Activated CD4-positive, alpha-beta T cell treated with anti-CD3 and anti-CD28 coated beads, Interleukin-2, amount 50 U/mL, for 1 hour (primary cell): ENCODE measurements at places on chromosomes 6 and 20.

GRCh38 chr6:123629258-123629941 lies 7.3 kb downstream of the TRDN start:
- no peak for DNase-seq

- DNase-seq: no peak
These were observed 63.0 kb upstream of the VSTM2L start for GRCh38 chr20:37839955-37840354.

- DNase-seq: no peak
These were observed 27.8 kb downstream of the FOXA2 start for GRCh38 chr20:22556565-22557056.

- DNase-seq: no peak
These were observed 48.0 kb upstream of the PTPRT start for GRCh38 chr20:43237651-43238168.

GRCh38 chr20:59466107-59466815 lies 138.1 kb upstream of the PHACTR3 start:
- no peak for DNase-seq

DNA sequence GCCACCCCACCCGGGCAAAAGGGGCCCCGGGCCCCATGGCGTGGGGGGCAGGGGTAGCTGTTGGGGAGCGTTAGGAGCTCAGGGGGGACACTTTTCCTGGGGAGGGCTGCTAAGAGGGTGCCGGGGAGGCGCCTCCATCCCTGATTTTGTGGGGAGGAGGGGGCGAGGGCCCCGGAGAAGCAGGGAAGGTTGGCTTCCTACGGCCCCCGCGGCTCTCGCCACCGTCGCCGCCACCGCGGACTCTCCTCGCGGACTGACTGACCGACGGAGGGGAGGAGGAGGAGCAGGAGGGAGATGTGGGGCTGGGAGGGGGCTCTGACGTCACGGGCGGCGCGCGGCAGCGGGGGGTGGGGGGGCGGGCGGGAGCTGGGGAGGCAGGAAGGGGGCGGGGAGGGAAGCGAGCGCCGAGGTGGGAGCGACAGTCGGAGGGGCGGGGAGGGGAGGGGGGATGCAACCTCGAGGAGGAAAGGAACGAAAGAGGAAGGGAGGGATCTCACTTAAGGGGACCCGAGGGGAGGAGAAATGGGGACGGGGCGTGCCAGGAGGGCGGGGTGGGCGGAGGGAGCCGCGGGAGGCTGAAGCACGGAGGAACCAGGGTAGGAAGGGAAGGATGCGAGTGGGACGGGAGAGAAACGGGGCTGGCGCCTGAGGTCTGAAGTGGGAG lies 5.1 kb downstream of the GABBR1 start:
- DNase-seq: peak; percentile 34

GRCh38 chr20:4084096-4084495 lies 68.7 kb upstream of the RNF24 start:
- DNase-seq: no peak

- DNase-seq: no peak
These were observed 13.6 kb downstream of the ZNF337 start for GRCh38 chr20:25683050-25683449.

GRCh38 chr6:170424604-170425126 lies 118.1 kb downstream of the FAM120B start:
- DNase-seq: no peak

GRCh38 chr6:143900358-143900757 lies 36.1 kb downstream of the ZC2HC1B start:
- no peak for DNase-seq

DNA sequence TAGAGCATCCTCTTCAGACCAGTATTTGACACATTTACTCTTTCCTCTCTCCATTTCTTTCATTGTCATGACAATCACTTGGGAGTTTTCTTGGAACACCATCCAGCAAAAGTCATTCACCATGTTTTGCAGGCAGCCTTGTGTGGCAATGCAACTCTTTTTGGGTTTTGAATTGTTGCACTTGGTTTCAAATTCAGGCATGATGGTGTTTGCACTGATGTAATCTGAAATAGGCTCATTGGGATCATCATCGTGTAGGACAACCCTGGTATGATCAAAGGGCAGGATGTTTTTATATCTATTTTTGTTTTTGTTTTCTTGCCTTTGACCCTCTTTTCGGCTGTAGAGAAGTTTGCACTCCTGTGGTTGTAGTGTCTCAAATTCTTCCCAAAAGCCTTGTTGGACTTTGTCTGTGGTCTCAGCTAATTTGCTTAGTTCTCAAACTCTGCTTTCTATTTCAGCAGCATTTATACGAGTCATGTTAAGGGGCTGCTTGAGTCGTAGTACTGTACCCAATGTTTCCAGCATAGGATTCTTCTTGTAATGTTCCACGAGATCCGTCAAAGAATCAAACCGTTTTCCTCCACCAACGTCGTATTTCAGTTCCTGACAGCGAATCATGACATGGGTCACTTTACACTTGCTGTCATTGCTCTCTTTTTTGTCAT lies 160.8 kb upstream of the TNFAIP3 start:
- no peak for DNase-seq

DNA sequence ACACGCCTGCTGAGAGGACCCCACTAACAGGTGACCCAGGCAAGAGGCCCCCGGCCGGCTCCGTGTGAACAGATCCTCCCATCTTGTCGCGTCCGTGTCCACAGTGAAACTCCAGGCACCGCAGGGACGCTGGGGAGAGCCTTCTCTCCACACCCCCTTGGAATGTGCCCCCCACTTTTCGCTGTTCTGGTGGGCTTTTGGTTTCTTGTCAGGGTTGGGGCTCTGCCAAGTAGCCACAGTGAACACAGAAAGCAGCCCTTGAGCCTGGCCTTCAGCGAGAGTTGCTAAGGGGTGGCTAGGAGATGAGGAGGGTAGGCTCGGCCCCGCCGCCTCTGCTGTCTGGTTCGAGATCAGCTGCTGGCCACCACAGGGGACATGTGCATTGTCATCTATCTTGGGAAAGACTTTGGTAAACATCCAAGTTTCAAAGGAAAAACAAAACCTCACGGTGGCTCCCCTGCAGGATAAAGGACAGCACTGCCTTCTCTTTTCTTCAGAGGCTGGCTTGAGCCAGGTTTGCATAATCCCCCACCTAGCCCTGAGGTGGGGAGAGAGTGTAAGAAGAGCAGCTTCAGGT lies 22.7 kb downstream of the SYNDIG1 start:
- DNase-seq: no peak

DNA sequence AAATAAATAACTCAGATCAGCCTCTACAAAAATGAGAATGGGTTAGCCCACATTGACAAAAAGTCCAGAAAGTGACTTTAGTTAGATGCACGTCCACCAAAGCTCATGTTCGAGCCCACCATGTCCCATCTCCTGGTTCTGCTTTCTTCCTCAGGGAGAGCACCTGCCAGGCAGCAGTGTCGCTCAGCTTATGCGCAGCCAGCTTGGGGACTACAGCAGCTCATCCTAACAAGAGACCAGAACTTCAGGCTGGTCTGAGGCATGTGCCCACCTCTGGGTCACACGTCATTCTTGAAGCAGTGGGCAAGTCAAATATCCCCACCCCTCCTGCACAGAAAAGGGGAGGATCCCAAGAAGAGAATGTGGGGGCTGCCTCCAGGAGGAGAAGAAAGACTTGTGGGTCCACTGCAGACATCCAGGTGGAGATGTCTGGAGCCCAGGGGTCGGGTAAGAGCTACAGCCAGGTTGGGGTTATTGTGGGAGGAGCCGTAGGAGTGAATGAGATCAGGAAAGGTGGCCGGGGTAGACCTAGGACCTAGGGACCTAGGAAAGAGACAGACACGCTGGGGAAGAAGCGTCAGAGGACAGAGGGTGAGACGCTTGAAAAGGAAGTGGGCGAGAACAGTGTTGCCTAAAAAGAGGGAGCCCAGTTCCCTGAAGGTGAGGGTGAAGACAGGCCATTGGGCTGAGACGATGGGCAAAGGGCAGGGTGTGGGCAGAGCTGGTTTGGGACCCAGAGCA lies 52.5 kb downstream of the SSR1 start:
- no peak for DNase-seq

- no peak for DNase-seq
These were observed 14.1 kb downstream of the MCHR2 start for GRCh38 chr6:99979953-99980352.

GRCh38 chr6:28655164-28655563 lies 129.5 kb downstream of the GPX5 start:
- no peak for DNase-seq

GRCh38 chr6:72374857-72375256 lies 247.0 kb upstream of the KCNQ5 start:
- no peak for DNase-seq

- DNase-seq: no peak
These were observed 3.3 kb downstream of the MAPRE1 start for GRCh38 chr20:32823078-32823477.

DNA sequence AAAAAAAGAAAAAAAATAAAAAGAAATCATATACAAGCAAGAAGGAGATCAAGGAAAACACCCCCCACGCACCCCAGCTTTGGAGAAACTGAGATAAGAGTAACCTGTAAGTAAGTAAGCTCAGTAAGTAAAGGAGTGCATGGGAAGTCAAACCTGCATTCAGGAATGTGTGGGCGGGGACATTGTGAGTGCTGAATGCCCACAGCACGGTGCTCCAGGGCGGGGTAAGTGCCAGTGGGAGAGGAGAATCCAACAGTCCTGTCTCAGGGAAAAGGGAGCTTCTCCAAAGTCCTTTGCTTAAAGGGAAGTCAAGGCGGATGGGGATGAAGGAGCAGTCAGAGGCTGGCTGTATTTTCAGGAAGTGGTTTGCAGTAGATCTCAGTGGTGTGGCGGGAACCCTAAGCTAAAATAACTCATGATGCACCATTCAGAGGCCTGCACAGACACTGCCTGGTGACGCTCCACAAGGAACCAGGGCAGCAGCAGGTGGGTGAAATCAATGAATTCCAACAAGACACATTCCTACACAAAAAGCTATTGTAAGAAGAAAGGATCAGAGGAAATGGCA lies 368.0 kb downstream of the QKI start:
- no peak for DNase-seq

DNA sequence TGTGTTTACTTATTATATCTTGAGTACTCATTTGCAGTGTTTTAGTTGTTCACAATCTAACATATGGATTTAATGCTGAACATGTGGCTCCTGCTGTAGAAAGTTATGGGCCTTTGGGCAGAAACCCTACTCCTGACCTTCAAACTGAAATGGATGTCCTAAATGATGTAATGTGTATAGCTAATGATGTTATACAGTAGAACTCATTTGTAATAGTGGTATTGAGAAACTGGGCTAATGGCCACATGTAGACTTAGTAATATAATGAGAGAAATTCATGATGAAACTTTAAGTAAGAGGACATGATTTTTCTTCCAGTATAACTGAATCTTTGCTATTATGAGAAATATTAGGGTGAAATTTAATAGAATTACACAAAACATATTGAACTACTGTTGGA lies 121.3 kb upstream of the PTPRK start:
- DNase-seq: no peak

- DNase-seq: no peak
These were observed 342.1 kb downstream of the CDH4 start for GRCh38 chr20:61594198-61594597.

DNA sequence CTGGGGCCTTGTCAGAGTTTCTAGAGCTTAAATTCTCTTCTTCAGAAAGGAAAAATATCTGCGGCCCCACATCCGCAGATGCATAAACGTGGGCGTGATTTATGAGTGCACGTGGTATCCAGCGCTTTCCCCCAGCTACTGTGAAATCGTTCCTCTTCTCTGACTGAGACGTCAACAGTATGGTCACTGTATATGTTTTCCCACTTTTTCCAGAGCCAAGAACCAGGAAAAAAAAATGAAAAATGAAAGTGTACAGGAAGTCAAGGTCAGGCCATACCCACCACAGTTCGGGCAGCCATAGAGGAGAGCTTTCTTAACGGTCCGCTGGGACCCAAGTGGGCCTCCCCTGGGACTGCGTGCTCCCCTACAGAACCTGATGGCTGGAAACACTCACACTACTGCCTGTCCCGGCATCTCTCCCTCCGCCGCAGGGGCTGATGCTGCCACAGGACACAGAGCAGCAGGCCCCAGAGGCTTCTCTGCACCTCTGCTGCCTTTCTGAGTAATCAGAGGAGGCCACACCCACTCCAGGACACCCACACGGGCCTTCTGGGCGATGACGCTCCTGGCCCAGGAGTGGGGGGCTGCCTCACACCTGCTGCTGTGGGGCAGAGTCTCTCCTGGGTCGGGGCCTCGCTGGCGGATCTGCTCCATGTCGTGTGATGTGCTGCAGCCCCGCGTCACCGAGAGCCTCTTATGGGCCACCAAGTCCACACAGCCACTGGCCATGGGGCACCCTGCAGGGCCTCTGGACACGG lies 16.4 kb upstream of the STX16 start:
- no peak for DNase-seq

GRCh38 chr6:255751-256083 lies 36.6 kb upstream of the DUSP22 start:
- no peak for DNase-seq

DNA sequence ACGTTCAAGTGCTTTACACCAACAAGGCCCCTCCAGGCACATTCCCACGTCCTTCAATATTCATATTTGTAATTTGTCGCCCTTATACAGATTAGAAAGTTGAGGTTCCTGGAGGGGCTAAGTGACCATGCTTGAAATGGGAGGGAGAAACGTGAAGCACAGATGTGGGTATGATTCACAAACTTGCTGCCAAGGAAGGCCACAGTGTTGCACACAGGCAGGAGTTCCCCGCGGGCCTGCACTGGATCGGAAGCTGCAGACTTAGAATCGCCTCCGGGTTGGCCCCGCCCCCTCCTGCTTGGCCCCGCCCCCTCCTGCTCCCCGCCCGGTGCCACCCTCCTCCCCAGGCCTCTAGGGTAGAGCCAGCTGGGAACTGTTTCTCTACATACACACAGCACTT lies 58.2 kb upstream of the QKI start:
- DNase-seq: no peak

DNA sequence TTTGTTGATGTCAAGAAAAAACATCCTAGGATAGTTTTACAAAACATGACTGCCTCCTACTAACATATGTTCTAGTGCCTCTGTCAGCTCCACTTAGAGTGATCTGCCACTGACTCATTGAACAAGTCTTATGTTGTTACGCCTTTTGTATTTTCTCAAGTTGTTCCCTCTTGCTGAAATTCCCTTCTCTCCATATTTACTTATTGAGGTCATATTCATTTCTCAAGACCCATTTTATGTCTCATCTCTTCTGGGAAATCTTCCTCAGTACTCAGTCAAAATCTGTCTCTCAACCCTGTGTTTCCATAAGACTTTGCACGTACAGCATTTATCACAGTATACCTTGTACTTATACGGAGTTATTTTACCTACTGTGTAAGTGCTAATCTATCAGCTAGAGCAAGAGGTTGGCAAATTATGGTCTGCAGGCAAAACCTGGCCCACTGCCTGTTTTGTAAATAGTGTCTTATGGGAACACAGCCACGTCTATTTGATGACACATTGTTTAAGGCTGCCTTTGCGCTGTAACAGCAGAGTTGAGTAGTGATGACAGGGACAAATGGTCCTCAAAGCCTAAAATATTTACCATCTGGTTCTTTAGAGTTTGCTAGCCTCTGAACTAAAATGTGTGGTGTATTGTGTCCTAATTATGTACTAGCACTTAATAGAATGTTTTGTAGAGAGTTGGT lies 83.4 kb downstream of the ADGRB3 start:
- no peak for DNase-seq

- DNase-seq: no peak
These were observed 33.1 kb downstream of the PXDC1 start for GRCh38 chr6:3718407-3718806.
